GM12878 (cell line): ENCODE measurements at places on chromosomes 6 and 20. TPM values are rescaled to one million over a fixed set of nuclear protein-coding genes. Genes with fewer than 3 reads are reported as not detected.

The SNAP25 gene
- total RNA-seq, result not detected in 2 replicates

The ARG1 gene
- 0.33 TPM in 1 of 2 replicates, not detected in the other for total RNA-seq

The RSPO4 gene
- total RNA-seq, result not detected in 2 replicates

The TPMT gene
- 7.9 and 8.2 TPM in 2 replicates for total RNA-seq

The BMP5 gene
- total RNA-seq, result not detected in 2 replicates

The GTSF1L gene
- 0.97 and 0.98 TPM in 2 replicates for total RNA-seq

The PNPLA1 gene
- not detected in 2 replicates for total RNA-seq

GRCh38 chr6:155543166-155543847 lies 87.7 kb upstream of the NOX3 start:
- no peak for DNase-seq

DNA sequence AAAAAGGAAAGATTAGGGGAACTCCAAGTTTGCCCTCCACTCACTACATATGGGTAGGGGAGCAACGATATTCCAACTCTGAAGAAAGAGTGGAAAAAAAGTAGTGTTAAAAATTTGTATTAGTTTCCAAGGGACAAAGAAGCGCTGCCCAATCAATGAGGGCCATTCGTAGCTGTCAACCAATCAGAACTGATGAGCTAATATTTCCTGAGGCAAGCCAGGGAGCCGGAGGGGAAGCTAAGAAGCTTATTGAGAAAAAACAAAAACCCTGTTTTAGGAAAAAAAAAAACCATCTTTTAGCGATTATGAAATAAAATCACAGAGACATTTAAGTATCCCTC lies 59.5 kb downstream of the TRIM38 start:
- DNase-seq, result peak; percentile 59

DNA sequence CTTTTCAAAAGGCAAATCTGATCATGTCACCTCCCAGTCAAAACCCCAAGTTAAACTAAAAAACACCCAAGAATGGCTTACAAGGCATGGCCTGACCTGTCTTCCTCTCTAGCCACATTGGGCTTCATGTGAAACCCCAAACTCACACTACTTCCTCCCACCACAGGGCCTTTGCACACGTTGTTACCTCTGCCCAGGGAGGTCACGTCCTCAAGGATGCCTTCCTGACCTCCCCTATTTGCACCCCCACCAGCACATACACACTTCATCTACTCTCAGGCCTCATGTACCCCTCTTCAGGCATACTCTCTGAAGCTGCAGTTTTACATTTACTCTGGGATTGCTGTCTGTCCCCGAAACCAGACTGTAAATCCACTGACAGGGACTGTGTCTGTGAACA lies 6.1 kb downstream of the EZR start:
- DNase-seq, result no peak

GRCh38 chr6:21166754-21167153 lies 426.8 kb upstream of the SOX4 start:
- no peak for DNase-seq

DNA sequence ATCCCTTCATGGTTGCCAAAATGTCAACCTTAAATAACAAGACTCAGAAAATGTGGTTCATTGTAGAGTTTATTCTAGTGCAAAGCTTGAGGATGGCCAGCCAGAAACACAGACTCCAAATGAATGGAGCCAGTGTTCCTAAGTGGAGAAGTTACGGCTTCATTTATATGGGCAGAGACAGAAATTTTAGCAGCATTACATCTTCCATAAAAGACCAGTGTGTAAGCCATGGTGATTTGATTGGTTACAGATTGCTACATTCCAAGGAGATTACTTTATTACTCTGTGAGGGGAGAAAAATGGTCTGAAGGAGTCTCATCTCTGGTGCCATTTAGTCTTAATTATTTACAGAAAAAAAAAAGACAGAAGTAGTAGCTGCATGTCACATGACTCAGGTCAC lies 97.8 kb downstream of the OTOR start:
- DNase-seq, result no peak

GRCh38 chr6:15948930-15949900 lies 179.7 kb upstream of the MYLIP start:
- DNase-seq, result no peak

- DNase-seq, result no peak
Observed at GRCh38 chr6:139882234-139882633, 507.8 kb upstream of the CITED2 start.

DNA sequence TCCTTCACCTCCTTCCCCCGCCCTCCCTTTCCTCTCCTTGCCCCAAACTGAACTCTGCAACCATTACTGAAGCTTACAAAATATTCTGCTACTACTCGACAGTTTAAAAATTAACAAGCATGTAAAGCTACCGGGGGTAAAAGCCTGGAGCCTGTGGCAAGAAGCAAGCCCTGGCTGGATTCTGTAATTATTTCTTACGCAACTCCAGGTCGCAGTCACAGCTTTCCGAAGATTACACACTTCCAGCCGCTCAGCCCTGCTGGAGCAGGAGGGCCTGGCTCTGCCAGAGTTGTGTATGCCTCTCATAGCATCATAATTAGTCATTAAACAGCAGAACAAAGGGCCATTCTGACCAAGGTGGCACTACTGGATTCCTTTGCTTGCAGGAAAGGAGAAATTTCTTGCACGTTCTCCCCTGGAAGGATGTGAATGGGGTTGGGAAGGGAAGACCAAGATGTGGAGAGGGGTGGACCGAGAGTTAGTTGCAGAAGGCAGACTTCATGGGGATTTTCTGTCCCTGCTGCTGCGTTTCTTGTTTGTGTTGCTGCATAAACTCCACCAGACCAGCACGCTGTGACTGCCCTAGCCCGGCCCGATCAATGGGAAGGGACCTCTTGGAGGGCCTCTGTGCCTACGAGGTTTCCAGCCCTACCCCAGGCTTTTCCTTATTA lies 23.6 kb downstream of the FOXQ1 start:
- DNase-seq, result no peak

GRCh38 chr6:21102624-21103023 lies 490.9 kb upstream of the SOX4 start:
- DNase-seq, result no peak
